ENCODE measurements at places on chromosomes 1 and 21. TPM values are rescaled to one million over a fixed set of nuclear protein-coding genes. Genes with fewer than 3 reads are reported as not detected.

Gene WNT2B
- polyA plus RNA-seq = 5.9 TPM

DNA sequence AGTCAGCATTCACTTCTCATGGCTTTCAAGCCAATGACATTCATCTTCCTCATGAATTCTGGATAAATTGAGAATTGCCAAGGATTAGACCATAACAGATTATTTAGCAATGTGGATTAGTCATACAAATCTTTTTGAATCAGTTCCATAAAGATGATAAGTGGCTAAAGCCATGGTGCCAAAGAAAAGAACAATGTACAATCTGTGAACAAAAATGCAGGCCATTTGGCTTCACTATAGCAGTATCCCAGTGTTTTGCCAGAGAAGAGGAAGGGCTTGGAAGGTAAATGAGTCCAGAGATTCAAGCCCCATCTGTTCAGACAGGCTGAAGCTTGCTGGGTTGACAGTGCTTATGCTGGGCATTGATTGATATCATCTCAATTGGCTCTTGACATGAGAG is 376.4 kb upstream of the LRRC7 start:
- no peak for DNase-seq

DNA sequence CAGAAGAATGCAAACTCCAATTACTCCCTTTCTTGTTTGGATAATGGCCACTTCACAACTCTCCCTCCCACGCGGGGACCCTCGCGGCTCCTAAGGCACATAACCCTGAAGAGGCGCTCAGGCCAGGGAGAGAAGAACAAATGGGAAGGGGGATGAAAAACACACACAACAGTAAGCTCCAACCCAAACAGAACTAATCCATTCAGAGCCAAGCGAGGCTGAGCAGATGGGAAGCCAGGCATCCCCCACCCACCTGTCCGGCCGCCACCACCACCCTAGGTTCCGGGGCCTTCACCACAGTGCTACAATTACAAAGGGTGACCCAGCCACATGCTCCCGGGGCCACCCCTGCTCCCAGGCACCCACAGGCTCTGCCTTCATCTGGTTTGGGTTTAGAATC is 101.5 kb downstream of the MRPL37 start:
- DNase-seq = no peak

GRCh38 chr1:166338105-166338504 is 171.3 kb upstream of the FAM78B start:
- no peak for DNase-seq

GRCh38 chr1:185500001-185500626 is 183.1 kb upstream of the IVNS1ABP start:
- DNase-seq = no peak
